ENCODE measurements at places on chromosomes 3 and 15. TPM values are rescaled to one million over a fixed set of nuclear protein-coding genes. Genes with fewer than 3 reads are reported as not detected.

The FILIP1L gene
- total RNA-seq, result 42.7 TPM

The FRG2C gene
- total RNA-seq, result not detected

The CLDN18 gene
- not detected for total RNA-seq

The PPM1L gene
- 3.4 TPM for total RNA-seq

The SEMA5B gene
- total RNA-seq, result not detected

The SLC22A13 gene
- total RNA-seq, result 1.6 TPM

The SCN5A gene
- total RNA-seq, result 0.96 TPM

The PIGZ gene
- 0.78 TPM for total RNA-seq

The TRH gene
- not detected for total RNA-seq

The PODXL2 gene
- 5.0 TPM for total RNA-seq

The LRRC49 gene
- total RNA-seq, result 23.9 TPM

The GAP43 gene
- not detected for total RNA-seq

The PLAAT1 gene
- 1.2 TPM for total RNA-seq

The IQCH gene
- total RNA-seq, result 1.8 TPM

All from epithelial cell of alveolus of lung (primary cell).